ENCODE measurements at places on chromosomes 16 and 17.
A peak's percentile ranks its signal among the peaks of the same experiment; 100 is the strongest.

DNA sequence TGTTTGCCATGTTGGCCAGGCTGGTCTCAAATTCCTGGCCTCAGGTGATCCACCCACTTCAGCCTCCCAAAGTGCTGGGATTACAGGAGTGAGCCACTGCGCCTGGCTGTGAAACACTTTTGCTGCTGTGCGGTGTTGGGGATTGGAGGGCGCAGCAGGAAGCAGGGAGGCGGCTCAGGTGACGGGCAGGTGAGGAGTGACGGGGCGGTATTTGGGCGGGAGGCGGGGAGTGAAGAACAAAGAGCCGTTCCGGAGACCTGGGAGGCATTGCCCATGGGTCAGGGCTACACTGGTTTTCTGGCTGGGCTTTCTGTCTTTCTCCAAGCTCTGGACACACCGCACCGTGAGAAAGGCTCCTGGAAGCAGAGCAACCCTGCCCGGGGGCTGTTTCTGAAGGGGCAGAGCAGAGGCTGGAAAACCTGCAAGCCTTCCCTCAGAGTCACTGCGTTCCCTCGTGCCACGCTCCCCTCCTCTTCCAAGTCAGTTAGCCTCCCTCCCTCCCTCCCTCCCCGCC is 22.1 kb downstream of the CRISPLD2 start:
- DNase-seq: no peak

DNA sequence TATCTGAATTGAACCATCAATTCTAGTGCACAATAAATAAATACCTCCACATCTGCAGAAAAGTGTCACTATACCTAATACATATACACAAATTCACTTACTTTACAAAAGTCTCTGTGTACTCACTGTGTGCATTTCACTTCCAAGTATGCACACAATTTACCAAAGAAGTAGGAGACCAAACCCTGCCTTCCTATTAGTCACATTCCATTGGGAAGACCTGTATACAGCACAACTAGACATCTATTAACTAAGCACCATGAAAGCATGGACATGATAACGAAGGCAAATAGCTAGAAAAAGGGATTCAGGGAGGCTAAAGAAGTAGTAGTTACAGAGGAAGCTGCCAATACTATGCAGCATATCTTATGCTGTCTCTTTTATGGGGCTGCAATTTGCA is 139.5 kb downstream of the SNX11 start:
- no peak for DNase-seq

DNA sequence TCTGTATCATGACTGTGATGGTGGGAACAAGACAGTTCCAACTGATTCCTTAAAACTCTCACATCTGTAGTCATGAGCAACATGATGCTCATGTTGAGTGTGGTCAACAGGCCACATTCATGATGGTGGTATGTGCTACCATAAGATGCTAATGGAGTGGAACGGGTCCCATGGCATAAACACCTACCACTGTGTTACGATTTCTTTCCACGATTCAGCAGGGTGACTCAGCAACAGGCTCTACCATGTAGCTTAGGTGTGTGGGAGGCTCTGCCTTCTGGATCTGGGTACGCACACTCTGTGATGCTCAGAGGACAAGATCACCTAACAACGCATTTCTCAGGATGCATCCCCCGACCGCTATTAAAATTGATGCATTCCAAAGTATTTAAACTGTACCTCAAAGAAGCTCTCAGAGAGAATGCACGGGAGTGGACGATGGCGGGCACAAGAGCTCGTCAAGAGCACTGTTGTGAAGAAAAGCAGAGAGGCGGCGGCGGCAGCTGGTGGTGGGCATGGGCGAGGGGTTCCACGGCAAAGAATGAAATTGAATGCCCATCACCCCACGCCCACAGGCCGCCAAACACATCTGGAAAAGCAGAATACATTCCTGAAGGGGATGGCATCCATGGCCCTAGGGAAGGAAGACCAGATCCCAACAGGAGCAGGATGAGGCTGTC is 133.3 kb downstream of the ZNF778 start:
- peak; percentile 38 for DNase-seq

DNA sequence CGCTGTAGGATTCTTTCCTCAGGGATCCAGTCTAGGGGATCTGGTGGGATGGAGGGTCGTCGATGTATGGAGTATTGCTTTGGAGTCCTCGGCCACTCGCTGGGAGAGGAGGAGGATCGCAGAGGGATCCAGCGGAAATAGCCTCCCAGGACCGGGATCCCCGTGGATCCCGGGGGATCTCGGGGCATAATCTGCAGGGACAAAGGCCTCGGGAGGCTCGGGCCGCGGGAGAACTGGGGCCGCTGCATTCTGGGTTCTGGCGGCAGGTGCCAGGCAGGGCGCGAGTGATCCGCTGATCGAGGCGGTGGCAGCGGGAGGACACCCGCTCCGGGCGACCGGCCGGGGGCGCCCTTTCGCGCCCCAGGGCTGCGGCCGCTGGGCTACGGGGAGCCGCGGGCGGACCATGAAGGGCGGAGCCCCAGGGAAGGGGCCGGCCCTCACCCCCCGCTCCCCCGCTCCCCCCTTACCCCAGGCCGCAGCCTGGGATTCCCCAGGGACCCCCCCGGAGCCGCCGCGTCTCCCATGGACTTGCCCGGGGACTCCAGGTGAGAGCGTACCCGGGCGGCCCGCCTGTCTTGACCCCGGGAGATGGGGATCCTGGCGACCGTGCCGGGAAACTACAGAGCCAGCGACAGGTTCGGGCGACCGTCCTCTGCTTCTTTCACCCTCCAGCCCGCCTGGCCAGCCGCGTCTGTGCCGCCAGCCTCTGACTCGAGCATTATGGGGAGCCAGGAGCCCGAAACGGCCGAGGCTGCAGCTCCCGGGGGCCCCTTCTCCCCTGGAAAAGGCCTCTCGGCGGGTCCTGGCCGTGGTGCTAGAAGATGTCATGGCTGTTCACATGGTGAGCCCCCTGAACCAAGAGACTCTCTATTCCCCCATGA is 604 bp downstream of the PRR14 start:
- DNase-seq: peak; percentile 75

DNA sequence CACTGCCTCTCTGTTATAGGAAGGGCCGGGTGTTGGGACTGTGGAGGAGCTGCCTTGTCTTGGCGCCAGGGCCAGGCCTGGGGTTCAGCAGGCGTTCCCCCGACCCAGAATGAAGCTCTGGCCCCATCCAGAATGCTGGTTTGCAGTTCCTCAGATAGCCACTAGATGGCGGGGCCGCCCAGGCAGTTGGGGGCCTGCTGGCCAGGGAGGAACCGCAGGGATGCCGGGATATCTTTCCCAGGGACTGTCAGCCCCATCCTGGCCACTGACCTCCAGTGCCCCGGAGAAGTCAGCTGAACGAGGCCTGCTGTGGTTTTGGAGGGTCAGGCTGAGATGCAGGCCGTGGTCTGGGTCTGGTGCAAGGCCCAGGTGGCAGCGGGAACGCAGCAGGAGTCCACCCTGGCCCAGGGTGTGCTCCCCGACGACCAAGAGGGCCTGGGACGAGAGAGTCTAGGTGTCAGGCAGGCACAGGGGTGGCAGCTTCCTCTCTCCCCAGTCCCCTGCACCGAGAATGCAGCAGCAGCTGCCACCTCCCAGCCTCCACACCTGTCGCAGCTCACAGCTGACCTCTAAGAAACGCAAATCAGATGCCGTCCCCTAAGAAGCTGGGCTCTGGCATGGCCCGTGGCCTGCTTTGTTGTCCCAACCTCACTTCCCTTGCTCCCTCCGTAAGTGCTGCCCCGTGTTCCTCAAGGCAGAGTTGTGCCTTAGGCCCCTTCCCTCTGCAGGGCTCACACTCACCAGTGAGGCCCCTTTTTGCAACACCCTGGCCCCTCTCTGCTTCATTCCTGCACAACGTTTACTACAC is 51.2 kb downstream of the RMI2 start:
- peak; percentile 66 for DNase-seq

- DNase-seq: no peak
These were observed 63.7 kb downstream of the SPAG9 start for GRCh38 chr17:51056813-51057510.

GRCh38 chr16:69169051-69169450 is 17.9 kb upstream of the SNTB2 start:
- no peak for DNase-seq

DNA sequence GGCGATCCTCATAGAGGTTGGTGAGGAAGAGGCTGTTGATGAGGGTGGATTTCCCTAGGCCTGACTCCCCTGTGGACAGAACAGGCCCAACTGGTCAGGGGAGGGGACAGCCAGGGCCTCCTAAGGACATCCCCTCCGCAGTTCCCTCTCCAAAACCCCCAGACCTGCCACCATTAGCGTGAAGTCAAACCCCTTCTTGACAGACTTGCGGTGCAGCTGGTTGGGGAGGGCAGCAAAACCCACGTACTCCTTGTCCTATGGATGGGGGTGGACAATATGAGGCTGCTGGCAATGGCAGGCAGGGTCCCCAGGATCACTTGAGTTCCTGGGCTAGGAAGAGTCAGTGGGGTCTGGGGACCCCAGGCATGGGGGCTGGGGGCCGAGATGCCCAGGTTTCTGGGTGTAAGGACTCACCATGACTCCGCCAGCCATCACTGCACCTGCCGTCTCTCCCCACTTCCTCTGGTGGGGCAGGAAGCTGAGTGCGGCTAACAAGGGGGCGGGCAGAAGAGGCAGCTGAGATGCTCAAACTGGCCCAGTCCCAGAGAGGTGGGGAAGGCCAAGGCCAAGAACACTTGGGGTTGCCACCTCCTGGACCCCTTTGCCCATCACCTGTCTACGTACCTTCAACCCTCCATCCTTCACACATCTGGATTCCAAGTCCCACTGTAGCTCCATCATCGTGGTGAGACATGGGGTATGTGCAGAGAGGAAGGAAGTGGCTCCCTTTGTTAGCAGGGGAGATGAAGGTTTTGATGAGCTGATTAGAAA is at the start of gene SEPTIN1:
TSS of gene SEPTIN1 (minus strand) at position 451 of the 771 bp plus-strand sequence. CDS start at position 432, 19 bp downstream.
- DNase-seq: peak; percentile 53

DNA sequence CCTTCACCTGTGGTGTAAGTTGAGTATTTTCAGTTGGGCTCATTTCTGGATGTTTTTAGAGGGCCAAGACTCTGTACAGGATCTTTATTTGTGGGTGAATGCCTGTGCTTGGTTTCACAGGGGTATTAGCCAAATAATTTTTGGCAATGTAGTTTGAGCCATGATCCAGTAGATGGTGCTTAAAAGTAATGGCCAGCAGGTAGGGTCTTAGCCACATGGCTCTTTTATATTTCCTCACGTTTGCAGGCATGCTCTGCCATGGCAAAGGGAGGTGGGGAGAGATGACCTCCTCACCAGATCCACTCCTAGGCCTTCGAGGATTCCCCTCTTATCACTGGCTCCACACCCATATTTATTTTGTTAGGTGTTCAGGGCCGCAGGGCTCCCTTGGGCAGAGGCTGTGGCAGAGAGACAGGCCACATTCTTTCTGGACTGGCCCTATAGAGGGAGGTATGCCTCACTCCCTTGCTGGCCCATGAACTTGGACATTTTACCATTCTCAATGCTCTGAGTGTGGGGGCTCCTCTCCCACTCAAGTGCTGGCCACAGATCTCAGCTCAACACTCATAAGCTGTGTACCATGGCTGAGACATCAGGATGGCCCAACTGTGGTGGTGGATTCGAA is 417.1 kb downstream of the XYLT1 start:
- no peak for DNase-seq

DNA sequence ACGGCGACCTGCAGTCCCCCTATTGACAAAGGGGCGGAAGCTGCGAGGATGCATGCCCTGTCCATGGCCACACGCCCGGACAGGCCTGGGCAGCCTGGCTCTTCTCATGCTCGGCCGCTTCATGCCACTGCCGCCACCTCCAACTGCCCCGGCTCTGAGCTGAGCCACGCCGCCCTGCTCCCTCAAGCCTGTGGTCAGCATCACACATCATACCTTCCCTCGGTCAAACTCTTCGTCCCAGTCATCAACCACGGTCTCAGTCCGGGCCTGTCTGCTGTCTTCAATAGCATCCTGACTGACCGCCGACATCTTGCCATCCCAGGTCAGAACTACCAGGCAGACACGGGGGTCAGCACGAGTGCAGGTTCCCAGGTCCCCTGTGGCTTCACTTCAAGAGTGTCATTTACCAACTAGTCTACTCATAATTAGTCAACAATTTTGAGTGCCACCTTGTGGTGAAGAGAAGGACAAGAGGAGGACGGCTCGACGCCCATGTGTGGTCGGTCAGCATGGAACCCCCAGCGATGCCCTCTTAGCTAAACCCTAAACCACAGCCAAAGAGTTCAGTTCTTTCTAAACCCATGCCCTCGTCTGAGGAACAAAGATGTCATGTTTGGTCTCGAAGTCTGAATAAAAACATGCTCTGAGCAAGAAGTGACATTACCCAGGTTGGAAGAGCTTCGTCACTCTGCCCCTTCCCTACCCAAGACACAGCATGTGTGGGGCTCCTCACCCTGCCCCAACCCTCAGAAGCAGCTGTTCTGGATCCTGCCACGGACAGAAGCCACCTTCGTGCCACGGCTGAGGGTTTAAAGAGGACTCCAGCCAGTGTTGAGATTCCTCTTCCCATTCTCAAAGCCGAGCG is 16.9 kb upstream of the CYTH1 start:
- DNase-seq: no peak

Measured in stimulated activated CD4-positive, alpha-beta T cell treated with anti-CD3 and anti-CD28 coated beads, TNF-alpha, amount 100 ng/mL, for 24 hours (primary cell).